ENCODE measurements at places on chromosomes 2 and 18.

- DNase-seq, result no peak
Measured at GRCh38 chr2:26849056-26849999, 1.4 kb downstream of the DPYSL5 start.

DNA sequence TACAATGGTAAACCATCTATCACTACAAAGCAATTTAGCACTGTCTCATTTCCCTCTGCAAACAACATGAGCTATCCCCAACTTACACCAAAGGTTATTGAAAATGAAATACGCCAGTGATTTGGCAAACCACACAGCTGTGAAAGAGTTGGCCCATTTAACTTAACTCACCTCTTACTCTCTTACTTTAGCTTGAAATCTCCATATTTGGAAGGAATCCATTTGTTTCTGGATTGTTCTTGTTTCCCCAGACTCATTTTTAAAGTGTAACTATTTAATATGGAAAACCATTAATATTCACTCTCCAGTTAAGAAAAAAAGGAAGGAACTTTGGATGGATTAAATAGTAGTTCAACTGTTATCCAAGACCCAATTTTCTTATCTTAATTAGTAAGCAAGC, 93.7 kb upstream of the TRIB2 start:
- no peak for DNase-seq

- no peak for DNase-seq
Measured at GRCh38 chr2:128477891-128478290, 159.2 kb upstream of the HS6ST1 start.

GRCh38 chr2:197236816-197237215, 73.8 kb downstream of the ANKRD44 start:
- no peak for DNase-seq

DNA sequence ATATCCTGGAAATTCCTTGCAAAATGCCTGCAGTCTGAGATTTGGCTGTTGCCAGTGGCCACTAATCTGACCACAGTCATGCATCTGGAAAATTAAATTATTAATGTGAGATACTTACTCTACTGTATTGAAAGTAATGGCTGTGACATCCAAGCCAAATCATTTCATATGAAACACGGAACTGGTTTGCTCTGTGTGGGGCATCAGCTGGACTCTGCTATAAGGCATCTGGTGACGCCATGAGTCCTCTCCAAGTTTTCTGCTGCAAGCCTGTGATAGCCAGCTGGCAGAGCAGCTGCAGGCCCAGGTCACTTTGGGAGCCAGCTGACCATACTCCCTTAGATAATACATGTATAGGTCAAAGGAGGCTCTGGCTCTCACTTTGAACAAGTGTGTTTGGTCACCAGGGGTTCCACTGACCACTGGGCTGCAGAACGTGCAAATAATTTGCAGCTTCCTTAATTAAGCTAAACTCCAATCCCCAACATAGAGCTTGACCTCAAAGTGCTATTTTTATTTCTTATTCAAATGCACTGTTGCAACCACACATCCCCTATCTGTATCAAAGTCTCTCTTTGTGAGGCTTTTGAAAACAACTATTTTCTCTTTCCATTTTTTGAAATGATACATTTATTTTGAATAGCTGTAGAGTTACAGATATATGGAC, 152.9 kb downstream of the NCKAP5 start:
- no peak for DNase-seq

DNA sequence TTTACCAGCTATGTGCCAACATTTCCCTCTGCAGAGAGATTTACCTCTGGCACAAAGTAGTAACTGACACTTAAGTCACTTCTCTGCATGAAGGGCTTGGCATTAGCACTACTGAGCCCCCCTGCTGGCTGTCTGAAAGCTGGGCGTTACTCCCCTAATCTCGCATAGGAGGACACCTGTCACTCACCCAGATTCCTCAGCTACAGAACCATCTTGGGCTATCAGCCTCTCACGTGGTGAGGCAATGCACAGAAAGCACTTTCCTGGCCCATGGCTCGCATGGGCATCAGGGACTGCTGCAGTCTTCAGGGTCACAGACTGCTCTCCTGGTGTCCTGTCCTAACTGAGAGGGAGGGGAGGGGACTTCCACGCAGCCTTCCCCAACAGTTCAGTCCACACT, 12.0 kb downstream of the SERPINE2 start:
- DNase-seq, result no peak

DNA sequence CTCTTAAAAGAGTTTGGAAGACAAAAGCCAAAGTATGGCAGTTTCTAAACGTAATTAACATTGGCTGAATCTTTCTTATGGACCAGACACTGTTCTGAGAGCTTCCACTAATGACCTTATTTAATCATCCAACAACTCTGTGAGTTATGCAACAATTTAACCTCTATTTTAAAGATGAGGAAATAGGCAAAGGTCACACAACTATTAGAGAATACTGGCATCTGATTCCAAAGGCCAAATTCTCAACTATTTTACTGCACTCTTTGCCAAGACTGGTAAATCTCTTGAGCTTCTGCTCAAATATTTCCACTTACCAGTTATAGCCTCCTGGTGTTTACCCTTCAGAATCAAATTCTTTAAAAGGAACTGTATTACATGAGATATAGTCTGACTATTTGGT, 42.1 kb upstream of the ERMN start:
- DNase-seq, result no peak

DNA sequence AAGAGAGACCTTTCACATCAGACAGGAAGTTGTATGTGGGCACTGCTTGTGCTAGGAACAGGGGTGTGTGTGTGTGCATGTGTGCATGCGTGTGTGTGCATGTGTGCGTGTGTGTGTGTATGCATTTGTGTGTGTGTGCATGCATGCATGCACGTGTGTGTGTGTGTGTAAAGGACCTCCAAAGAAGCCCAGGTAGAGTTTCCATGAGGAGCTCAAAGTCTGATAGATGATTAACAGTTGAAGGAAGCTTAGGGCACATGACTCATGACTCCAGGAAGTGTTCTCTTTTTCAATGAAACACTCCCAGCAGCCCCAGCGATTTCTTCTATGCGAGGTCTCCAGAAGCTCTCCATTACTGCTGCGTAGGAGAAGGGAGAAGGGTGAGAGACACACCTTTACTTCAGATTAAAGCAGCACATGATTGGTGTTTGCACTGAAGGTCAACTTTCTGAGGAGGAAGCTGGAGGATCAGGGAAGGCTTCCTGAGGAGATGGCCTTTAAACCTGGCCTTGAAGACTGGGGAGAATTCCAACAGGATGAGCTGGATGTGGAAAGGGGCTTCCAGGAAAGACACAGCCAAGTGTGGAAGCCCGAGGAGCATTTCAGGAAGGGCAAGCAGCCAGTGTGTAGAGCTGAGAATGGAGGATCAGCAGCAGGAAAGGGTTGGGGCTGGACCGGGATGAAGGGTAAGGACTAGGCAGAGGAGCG, 77.7 kb downstream of the SMAD4 start:
- no peak for DNase-seq

- no peak for DNase-seq
Measured at GRCh38 chr2:188993247-188993646, 19.1 kb downstream of the COL3A1 start.

DNA sequence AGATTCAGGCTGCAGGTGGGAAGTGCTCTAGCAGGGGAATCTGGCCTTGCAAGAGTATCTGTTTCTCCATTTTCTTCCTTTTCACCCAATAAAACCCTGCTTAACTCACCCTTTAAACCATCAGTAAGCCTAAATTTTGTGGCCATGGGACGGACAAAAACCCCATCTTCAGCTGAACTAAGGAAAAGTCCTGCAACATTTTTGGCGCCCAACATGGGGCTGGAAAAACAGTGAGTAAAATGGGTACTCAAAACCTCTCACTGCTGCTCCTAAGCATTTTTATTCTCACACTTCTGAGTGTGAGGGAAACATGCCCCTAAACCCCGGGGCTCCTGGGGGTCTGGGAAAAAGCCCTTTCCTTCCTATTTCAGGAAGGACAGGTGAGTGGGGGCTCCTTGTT, 414.3 kb downstream of the ZNF804A start:
- no peak for DNase-seq

GRCh38 chr2:135913727-135914365, 37.6 kb upstream of the MCM6 start:
- peak; percentile 6 for DNase-seq

DNA sequence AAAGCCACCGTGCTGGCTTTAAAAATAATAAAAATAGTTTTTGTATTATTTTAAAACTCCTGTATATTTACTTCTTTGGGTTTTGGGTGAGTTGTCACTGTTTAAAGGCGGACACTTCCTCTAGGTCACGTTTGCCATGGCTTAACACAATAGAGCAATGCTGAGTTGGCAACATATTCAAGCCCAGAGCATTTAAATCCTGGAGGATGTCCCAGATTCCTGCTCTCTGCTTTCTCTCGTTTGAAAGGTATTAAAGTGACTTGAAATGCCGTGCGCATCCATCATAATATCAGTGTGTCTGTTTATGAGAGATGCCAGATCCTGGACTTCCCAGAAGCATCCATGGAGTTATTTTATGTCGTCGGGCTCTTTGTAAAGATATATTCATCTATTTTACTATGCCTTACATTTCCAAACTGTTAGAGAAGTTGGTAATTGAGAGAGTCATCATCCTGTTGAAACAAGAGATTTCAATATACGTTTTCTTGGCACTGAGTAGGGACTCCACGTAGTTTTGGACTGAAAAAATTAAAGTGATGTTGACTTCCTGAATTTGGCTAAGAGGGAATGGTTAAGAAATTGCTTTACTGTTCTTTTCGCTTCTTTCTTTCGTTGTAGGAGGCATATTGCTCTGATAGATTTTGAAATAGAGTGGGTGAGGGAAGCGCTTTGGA, 150.6 kb downstream of the ZNF236 start:
- no peak for DNase-seq

GRCh38 chr2:96202152-96202854, 6.3 kb downstream of the STARD7 start:
- no peak for DNase-seq

GRCh38 chr2:161061786-161062185, 98.4 kb upstream of the TANK start:
- no peak for DNase-seq

DNA sequence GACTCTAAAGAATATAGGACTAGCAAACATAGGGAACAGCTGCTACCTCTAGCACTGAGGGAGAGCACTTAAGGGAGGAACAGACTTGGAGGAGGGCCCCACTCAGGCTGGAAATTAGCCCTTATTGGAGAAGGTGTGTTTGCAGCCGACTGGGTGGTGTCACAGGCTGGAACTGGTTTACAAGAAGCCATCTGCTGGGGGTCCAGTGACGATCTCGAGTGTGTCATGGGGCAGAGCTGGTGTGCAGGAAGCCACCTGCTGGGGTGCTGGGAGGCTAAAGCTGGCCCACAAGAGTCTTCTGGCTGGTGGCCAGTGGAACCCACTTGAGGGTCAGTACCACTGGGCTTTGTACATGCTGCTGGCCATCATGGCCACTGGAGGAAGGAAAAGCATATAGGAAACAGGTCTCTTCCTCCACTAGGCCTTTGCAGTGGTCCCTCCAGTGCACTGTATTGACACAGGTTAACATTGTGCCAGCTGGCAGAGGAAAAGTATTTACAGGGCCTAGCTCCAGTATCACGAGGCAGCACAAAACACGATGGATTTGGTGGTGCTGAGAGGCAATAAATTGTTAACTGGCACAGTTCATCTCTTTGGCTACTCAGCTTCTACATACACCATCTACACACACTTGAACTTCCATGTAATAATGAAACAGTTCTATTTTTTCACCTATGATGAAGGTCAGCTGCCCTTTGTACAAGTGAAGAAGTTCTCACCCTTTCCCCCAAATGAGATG, 43.6 kb downstream of the MAP3K20 start:
- DNase-seq, result peak; percentile 94

GRCh38 chr2:151918308-151918707, 90.1 kb upstream of the ARL5A start:
- DNase-seq, result no peak

GRCh38 chr2:126515471-126515870, 140.5 kb upstream of the GYPC start:
- DNase-seq, result no peak

- no peak for DNase-seq
Measured at GRCh38 chr2:36973320-36973719, 7.0 kb upstream of the STRN start.

GRCh38 chr2:37189452-37190153, 1.1 kb upstream of the SULT6B1 start:
- no peak for DNase-seq

DNA sequence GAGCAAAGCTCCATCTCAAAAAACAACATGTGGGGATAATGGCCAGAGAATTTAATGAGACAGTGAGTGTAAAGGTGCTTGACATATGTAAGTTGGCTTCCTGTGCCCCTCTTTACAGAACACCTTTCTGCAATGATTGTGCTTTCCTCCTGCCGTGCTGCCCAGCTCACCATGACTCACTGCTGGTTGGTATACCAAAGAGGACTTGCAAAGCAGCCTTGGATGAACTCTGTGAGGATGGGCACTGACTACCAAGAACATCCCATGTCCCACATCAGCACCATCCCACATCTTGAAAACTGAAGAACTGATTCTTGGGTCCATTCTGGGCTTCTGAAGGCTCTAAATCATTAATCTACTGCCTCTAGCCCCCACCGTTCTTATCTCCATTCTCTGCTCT, 52.2 kb downstream of the NGEF start:
- no peak for DNase-seq

DNA sequence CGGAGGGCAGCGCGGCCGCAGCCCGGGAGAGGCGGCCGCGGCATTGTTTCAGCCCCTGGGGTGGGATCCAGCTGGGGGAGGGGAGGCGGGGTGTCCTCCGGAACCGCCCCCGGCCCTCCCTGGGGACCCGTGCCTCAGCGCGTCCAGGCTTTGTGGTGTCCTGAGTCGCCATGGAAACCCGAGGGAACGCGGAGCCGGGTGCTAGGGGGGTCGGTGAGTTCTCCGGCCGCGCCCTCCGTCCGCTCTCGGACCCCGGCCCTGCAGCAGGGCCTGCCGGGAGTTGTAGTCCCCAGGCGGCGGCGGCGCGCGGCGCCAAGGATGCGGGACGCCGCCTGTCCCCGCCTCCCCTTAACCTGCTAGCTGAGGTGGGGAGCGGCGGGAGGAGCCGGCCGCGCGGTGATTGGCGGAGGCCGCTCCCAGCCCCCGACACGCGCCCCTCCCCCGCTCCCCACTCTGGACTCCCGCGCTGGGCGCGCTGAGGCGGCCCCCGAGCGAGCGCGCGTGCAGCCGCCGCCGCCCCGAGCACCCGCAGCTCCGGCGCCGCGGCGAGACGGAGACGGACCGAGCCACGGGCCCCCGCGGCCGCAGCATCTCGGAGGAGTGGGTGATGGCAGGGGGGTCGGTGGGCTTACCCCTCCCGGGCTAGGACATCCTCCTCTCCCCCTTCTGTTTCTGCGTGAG, at the start of gene DPYSL5:
Gene DPYSL5, plus strand, starts transcription at position 478 of the 681 bp plus-strand sequence. CDS start 50,368 bp downstream, outside the sequence.
- DNase-seq, result no peak

- no peak for DNase-seq
Measured at GRCh38 chr18:62179213-62179612, 7.6 kb downstream of the PIGN start.

GRCh38 chr2:33804155-33804554, 205.1 kb upstream of the FAM98A start:
- no peak for DNase-seq

DNA sequence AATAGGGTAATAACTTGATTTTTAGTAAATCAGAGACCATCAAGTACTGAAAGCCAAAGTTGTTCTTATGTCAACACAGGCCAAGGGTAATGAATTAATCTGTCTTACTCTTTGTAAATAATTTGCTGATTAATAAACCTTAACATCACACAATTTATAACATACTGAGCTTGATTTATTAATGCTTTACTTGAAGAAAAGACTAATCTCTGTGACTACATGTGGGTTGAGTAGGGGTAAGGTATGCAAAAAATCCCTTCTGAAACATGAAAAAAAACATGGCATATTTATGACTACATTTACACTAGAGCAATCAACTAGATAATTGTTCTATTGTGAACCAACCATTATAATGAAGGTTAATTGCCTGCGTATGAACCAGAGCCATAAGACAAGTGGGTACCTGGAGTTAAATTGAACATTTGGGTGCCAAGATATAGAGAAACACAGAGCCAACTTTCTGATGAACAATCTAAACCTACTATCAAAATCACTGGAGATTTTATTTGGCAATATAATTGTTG, 67.7 kb upstream of the GRB14 start:
- DNase-seq, result no peak
